Endothelial cell of umbilical vein (primary cell): ENCODE measurements at places on chromosomes 5 and 9.

DNA sequence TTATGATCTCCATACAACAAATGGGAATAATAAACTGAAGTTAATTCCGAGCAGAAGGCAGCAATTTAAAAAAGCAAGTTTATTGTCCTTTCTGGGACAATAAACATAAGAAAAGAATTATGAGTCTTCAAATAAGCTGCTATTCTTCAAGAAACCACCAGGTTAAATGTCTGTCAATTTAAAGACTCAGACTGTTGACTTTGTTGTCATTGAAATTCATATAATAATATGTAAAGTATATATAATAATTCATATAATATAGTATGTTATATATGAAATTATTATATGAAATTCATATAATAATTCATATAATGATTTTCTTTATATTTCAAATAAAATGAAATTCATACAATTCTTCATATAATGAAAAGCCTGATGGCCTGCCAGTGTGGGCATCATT is 497.5 kb upstream of the RGMB start:
- no peak for DNase-seq

- DNase-seq, result no peak
Observed at GRCh38 chr9:2657427-2657826, 35.8 kb downstream of the VLDLR start.

GRCh38 chr5:67578011-67578410 is 381.4 kb upstream of the CD180 start:
- no peak for DNase-seq

- no peak for DNase-seq
Observed at GRCh38 chr5:119439140-119439631, 13.1 kb upstream of the HSD17B4 start.

DNA sequence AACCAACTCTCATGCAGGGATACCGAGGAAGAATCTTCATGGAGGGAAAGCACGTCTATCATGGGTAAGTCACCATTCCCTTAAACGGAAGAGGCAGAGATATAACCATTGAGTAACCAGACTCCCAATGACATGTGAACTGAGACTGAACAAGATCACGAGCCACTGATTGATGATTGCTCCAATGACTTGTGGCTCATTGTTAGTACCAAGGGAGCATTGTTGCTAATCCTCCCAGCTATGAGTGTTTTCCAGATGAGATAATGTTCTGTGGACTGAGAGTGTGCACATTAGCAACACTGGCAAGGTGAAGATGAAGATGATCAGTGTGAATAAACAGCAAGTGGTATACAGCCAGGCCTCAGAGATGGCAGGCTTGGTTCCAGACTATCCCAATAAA is 219.2 kb upstream of the MAP3K1 start:
- no peak for DNase-seq

DNA sequence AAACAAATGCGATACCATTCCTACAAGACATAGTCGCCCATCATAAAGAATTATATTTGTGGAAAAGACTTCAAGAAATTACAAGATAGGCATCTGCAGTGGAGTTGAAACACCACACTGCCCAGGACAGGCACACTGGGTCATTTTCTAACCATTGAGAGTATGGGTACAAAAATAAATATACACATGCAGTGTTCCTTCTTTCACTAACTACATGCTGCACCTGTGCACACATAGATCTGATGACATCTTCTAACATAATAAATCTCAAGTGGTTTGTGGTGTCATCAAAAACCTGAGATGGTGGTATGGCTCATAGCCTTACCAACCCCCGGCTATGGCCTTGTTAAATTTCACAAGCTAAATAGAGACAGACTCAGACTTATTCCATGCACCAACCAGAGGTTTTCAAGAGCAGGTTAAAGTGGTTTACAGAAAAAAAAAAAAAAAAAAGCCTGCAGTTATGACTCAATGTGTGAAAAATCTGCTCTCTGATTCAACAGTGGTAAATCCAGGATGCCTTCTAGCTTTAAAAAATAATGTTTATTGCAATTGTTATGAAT is 12.4 kb upstream of the NFIB start:
- DNase-seq, result peak; percentile 52
